Inflammatory macrophage treated with lipopolysaccharide for 1 hour (primary cell): ENCODE measurements at places on chromosomes 1 and 21.

DNA sequence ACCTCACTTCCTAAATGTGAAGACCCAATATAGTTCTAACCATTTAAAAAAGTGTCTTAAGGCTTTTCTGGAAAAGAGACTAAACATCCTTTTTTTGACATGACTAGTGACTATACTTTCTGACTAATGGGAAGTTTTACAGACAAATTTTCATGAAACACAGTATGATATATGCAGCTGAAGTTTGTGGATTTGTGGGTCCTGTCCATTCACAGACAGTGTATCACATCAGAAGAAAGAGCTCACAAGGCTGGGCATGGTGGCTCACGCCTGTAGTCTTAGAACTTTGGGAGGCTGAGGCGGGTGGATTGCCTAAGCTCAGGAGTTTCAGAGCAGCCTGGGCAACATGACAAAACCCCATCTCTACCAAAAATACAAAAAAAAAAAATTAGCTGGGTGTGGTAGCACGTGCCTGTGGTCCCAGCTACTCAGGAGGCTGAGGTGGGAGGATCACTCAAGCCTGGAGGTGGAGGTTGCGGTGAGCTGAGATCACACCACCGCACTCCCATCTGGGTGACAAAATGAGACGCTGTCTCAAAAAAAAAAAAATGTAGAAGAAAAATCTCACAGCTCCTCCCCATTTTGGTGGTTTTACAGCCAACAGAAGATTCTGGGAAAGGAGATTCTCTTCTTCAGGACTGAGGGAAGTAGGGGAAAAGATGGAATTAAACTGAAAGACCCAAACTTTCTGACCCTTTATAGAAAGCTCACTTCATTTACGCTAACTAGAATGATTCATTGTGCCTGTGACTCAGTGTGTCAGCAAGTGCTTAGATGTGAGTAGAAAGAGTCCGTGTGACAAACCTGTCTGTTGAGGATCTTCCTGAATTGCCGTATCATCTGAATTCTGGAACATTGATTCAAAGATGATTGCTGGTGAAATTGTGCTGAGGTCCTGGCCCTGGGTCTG lies 15.2 kb upstream of the YRDC start:
- peak; percentile 84 for DNase-seq

GRCh38 chr1:89545264-89546038 lies 20.8 kb downstream of the LRRC8B start:
- DNase-seq, result peak; percentile 84

GRCh38 chr21:37273440-37273839 lies 6.3 kb upstream of the VPS26C start:
- no peak for DNase-seq

GRCh38 chr1:159204161-159205141 lies at the start of gene ACKR1:
TSS of gene ACKR1 (plus strand) at chr1:159204875. CDS start at chr1:159204960, 85 bp downstream.
- no peak for DNase-seq

DNA sequence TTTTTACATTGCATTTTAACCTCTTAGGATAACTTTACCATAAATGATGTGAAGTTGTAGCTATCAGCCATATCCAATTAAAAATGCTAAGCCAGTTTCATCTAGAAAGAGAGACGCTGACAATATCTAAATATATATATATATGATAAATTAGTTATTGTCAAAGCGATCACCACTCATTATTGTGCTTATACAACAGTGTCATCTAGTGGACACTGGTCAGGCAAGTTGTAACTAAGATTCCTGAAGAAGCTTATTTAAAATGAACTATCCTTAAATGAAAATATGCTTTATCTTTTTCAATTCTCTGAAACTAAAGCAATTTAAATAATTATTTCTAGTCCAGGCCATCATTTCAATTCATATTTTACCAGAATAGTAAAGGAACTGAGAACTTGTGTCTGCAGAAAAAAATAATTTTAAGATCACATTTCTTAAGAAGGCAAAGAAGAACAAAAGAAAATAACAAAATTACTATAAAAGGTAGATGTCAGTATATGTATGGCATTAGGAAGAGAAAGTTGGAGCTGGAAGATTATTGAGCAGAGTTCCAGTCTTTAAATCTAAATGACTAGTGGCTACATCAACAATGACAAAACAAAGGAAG lies 193.3 kb upstream of the SNX7 start:
- peak; percentile 40 for DNase-seq

DNA sequence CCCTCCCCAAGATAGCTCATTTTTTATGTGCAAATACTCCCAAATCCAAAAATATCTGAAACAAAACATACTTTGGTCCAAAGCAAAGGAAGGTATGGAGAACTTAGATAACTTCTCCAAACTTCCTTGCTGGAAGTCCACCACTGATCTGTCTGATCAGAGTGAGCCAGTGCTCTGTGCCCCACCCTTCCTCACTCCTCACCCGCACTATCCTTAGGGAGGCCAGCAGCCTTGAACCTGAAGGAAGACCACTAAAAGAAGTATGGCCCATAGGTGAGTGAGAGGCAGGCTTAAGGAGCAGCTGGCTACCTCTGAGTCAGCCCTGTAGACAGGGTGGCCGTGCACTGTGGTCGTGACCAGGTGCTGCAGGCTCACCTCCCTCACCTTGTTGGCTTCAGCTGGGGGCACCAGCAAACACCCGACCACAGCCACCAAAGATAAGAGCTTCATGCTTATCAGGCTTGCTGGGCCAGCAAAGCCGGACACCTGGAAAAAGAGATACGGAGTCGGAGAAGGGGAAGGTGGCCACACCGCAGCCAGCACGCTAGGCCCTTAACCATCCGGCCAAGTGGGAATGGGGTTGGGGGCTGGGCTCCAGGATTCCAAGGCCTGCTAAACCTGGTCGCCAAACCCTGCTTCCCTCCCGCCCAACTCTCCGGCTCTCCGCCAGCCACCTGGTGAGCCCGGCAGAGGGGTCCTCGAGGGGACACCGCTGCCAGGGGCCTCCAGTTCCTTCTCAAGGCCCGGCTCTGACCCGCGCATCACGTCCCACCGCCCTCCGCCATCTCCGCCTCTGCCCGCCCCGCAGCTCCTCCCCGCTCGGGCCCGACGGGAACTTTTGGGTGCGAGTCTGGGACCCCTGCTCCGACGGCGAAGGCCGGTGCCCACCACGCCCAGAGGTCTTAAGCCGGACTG lies 543 bp downstream of the TMEM9 start:
- no peak for DNase-seq

DNA sequence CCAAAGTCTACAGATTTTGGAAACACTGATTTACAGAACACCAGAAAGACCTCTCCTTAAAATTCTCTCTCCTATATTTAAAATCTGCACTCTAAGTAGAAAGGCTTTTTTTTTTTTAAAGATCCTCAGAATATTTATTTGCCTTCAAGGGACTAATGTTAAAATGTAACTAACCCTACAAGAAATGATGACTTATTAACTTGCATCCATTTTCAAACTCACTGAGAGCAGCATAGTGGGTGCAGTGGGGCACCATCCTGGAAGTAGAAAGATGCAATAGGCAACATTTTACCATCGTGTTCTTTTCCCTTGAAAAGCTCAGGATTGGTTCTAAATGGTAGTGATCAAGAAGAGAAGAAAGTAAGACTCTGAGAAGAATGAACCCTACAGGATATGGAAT lies 498.1 kb downstream of the NEGR1 start:
- DNase-seq, result no peak

DNA sequence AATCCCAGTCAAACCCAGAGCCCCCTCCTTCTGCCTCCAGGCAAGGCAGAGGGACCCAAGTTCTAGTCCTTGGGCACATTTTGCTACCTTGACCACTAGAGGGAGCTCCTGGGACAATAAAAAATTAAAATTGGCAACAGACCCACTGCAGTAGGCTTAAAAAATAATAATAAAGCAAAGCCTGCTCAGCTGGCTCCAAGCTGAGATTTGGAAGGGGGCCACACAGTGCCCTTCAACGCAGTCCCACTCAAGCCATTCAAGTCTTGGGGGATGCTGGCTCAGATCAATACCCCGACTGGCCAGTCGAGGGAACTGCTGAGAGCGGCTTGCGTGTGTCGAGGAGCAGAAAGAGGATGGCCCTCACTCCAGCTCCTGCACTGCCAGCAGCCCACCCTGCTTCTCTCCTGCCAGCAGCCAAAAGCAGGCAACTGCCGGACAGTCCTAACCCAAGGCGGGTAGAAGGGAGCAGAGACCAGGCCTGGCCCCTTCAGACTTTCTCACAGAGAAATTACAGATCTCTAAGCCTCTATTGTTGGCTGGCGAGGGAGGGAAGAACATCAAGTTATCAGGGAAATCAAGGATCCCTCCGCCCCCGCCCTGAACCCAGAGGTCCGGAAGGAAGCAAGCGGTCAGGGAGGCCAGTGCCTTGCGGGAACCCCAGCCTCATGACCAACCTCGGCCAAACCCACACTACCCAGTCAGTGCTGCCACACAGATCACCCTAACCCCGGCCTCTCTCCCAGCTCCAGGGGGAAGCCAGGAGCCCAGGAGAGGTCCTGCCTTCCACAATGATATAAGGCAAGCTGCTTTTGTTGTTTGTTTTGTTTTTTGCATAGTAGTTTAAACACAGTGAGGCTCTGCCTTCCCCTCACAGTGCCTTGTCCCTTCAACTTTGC lies 4.9 kb upstream of the ALDH4A1 start:
- DNase-seq, result peak; percentile 77

DNA sequence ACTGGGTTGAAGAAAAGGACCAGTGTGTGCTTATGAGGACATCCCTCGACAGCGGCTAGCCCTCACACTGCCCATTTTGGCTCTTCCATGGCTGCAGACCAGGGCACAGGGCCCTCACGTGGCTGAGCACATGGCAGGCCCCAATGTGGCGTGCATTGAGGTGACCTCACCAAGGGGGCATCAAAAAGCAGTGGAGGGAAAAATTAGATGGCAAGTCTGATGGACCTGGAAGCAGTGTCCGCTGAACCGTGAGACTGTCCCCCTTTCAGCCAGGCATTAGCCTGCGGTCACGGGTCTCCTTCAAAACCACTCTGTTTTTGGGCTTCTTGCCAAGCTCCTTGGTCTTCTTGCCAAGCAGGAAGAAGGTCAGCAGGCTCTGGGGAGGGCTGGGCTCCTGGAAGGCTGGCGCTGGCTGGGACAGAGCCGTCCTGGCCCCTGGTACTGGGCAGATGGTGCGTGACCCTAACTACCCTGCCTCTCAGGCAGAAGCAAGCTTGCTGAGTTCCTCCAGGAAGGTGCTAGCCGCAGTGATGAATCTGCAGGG lies 30.8 kb downstream of the TRIM67 start:
- DNase-seq, result no peak

DNA sequence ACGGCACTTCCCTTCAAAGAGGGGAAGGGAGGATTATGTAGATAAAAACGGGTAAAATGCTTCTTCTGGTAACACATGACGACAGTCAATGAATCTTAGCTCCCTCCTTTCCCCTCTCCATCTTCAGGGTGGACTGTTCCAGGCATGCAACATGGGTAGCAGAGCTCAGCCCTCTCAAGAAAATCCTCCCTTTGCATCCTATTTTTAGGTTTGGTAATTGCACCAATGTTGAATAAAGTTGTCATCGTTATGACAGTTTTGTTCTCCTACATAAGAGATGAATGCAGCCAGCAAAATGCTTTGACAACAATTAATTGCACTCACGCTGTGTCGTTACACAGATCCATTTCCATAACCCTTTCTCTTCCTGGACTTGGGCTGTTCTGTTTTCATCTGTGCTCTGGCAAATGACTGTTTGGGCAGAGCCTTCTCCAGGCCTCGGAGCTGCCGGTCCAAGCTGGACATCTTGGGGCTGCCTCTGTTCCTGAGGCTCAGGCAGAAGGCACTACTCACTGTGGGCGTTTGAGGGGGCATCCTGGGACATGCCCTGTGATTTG lies 127.6 kb downstream of the CNIH3 start:
- no peak for DNase-seq

GRCh38 chr1:16243936-16244649 lies 7.1 kb upstream of the CPLANE2 start:
- DNase-seq, result peak; percentile 89

- no peak for DNase-seq
Observed at GRCh38 chr21:17613242-17613676, 558 bp upstream of the BTG3 start.

- DNase-seq, result peak; percentile 46
Observed at GRCh38 chr1:228037401-228038386, 30.9 kb downstream of the WNT3A start.
